Suppressor macrophage treated with lipopolysaccharide for 1 hour (primary cell): ENCODE measurements at places on chromosomes 7 and 10.
A peak's percentile ranks its signal among the peaks of the same experiment; 100 is the strongest.

DNA sequence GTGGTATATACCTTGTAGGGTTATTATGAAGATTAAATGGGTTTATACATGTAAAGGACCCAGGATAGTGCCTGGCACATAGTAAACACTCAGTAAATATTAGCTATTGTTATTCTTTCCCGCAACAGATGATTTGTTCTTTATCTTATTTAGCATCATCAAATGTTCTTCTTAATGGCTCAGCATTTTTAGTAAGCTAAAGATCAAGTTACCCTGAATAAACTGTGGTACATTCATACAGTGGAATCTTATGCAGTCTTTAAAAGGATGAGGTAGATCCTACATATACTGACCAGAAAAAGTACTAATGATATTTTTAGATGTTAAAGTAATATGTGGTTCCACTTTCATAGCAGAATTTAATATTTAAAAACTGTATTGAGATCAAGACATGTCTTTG lies 65.4 kb downstream of the ST7 start:
- DNase-seq: no peak

DNA sequence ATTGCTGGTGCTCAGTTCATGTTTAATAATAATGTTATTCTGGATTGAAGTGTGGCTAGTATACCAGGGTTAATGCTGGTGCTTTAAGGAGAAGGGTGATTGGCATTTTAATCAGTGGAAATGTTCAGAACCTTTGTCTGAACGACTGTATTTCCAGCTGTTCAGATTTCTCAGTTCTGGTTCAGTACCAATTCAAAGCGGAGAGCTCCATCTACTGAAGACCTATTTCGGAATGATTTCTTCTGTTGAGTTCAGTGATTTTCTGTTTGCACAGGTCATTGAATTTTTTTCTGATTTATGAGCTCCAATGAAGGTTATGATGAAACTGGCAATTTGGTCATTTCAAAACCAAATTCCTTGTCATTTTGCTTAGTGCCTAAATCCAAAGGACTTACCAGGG lies 160.1 kb downstream of the EXOC4 start:
- DNase-seq: no peak

DNA sequence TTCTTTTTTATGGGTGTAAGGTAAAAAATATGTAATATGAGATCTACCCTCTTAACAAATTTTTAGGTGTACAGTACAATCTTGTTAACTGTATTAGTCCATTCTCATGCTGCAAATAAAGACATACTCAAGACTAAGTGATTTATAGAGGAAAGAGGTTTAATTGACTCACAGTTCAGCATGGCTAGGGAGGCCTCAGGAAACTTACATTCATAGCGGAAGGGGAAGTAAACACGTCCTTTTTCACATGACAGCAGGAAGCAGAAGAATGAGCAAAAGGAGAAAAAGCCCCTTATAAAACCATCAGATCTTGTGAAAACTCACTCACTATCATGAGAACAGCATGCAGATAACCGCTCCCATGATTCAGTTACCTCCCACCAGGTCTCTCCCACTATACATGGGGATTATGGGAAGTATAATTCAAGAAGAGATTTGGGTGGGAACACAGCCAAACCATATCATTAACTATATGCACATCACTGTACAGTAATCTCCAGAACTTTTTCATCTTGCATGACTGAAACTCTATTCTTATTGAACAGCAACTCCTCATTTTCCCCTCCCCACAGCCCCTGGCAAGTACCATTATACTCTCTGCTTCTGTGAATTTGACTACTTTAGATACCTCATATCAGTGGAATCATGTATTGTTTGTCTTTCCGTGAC lies 127.4 kb downstream of the WNT2 start:
- peak; percentile 6 for DNase-seq

DNA sequence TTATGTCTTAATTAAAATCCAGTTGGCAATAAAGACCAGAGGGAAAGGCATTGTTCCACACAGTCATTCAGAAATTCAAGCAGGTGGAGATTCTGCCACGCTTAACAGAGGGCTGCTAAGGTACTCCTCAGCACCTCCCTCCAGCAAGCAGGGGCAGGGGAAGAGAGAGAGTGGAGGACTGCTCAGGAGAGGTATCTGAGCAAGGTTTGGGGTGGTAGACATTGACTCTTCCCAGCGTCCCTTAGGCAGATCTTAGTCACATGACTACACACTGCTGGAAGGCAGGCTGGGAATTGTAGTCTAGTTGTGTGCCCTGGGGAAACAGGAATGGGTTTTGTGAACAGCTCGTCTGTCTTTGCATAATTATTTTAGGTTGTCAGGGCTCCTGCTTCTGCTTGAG lies 181.6 kb downstream of the NPSR1 start:
- no peak for DNase-seq

DNA sequence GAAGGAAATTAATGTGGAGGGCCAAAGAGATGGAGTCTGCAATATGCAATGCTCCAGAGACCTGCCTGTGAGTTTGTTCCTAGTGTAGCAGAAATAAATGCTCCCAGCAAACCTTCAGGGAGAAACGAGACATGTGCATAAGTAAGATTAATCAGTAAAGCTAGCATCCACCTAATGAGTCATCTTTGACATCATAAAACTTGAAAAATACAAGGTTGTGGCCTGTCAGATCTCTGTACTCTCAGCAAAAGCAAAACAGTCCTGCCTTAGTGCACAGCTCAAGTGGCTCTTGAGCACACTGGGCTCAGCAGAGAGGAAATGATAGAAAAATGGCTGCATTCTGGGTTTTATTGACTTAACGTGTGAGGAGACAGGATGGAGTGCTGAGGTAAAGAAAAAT lies 32.5 kb upstream of the ERCC6 start:
- DNase-seq: no peak

- DNase-seq: no peak
Measured at GRCh38 chr10:125363791-125364190, 203.4 kb upstream of the CTBP2 start.

DNA sequence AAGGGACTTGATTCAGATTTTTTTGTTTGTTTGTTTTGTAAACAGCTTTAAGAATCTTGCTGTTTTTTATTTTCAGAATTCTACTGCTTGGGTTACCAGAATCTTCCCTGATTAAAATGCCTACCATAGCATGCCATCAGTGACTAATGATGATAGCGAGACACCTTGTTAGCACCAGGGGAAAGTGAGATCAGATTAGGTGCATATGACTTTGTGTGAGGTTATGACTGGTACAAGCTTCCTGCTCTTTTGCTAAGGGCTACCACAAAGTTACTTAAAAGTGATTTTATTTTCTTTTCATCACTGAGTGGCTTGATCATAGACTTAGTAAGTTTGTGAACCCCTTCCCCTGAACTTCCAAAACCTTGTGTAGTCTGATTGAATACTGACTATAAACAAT lies 93.5 kb downstream of the SND1 start:
- no peak for DNase-seq

DNA sequence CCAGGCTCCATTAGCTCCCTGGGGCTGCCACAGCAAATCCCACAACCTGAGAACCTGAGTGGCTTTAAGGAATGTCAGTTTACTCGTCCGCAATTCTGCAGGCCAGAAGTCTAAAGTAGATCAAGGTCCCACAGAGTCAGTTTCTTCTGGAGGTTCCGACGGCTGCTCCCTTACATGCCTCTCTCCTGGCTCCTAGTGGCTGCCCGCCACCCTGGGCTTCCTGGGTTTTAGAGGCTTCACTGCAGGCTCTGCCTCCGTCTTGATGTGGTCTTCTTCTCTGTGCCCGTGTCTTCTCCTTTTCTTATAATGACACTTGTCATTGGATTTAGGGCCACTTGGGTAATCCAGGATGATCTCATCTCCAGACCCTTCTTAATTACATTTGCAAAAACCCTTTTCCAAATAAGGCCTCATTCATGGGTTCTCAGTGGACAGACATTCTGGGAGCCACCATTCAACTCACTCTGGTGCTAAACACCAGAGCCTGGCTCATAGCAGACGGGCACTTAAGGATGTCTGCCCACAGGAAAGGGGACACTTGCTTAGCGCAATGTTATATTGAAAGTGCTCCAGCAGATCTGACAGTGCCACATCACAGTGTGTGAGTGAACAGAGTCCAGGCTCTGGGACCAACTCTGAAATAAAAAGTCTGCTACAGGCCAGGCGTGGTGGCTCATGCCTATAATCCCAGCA lies 77.6 kb downstream of the VWC2 start:
- DNase-seq: no peak

- DNase-seq: no peak
Measured at GRCh38 chr7:44306606-44307005, 18.8 kb downstream of the CAMK2B start.

DNA sequence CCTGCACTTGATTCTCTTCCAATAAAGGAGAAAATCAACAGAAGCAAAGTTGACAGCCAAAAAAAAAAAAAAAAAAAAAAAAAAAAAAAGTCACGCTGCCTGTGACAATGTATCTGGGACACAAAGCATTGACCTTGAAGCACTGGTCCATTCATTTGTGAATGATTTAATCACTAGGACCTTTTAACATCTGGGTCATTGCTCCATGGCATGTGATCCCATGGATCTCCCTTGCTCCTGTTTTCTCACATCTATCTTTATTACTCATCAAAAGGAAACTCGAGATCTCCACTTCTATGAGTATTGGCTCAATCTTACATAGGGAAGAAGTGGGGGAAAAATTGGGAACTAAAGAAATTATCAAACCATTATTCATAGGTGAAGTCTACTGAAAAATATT lies 89.6 kb upstream of the SMIM30 start:
- no peak for DNase-seq

GRCh38 chr7:102120666-102121195 lies 165.9 kb upstream of the SH2B2 start:
- peak; percentile 72 for DNase-seq

- DNase-seq: no peak
Measured at GRCh38 chr7:43666938-43667337, 62.4 kb downstream of the COA1 start.

- no peak for DNase-seq
Measured at GRCh38 chr7:44976040-44976745, 2.6 kb downstream of the MYO1G start.

DNA sequence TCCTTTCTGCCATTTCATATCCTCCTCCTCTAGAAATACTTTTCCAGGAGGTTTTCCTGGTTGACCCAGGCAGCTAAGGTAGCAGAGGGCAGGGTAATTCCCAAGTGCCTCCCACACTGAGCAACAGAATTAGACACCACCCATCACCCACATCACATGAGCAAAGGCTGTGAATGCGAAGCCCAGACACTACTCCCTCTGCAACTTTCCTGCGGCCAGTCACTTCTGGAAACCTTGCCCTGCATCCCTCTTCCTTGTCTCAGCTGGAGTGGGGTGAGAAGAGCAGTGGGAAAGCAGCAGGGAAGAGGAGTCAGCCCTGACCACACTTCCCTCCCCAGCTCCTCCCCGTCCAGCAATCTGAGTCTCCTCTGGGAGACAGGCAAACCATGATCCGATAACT lies 15.2 kb downstream of the TMEM176B start:
- DNase-seq: peak; percentile 78

- no peak for DNase-seq
Measured at GRCh38 chr7:138903859-138904435, 77.2 kb downstream of the KIAA1549 start.

DNA sequence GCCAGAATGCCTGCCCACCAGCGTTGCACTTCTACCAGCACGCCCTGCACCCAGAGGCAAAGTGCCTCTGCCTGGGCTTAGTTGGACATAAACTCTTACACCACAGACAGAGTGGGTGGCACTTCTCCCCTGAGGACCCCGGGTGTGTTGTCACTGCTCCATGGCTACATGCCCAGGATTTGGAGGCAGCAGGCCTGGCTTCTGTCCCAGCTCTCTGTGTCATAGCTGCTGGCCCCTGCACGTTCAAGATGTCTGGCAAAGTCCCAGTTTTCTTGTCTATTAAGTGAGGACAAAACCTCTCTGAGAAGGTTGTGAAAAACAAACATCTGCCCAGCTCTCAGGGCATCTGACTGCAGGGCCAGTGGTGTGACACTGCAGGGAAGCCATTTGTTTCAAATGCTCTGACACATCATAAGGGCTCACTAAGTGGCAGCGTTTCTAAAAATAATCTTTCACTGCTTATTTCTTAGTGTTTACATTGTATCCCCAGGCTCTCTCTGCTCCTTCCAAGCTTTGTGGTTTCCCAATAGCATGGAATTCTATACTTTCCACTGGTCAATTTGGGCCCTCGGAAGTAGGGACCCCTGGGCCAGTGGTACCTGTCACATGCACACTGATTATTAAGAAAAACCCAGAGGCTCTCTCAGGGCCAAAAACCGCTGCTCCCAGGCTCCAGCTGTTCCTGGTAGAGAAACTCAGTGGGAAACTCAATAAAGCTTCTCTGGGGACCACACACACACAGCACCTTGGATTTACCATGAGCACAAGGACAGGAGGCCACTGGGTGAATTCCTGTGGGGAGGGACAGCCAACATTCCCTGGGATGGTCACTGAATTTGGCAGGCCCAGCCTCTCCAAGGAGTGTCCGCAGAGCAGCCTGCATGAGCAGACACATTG lies 86.2 kb upstream of the ANLN start:
- peak; percentile 61 for DNase-seq

- DNase-seq: no peak
Measured at GRCh38 chr7:119660080-119660479, 612.9 kb upstream of the KCND2 start.

DNA sequence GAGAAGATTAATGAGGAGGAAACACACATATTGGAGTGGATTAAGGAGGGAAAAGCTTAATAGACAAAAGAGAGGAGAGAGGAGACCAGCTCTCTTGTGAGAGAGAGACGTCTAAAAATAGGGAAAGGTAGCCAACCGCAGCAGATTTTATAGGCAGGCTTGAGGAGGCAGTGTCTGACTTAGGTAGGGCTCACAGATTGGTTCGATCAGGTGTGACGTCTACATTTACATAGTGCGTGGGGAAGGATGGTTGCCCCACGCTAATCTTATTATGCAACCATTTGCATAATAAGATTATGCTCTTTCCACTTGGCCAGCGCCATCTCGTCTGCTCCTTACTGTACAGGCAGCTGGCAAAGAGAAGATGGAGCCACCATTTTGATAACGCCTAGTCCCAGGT lies 122.0 kb downstream of the MARCHF5 start:
- DNase-seq: no peak

DNA sequence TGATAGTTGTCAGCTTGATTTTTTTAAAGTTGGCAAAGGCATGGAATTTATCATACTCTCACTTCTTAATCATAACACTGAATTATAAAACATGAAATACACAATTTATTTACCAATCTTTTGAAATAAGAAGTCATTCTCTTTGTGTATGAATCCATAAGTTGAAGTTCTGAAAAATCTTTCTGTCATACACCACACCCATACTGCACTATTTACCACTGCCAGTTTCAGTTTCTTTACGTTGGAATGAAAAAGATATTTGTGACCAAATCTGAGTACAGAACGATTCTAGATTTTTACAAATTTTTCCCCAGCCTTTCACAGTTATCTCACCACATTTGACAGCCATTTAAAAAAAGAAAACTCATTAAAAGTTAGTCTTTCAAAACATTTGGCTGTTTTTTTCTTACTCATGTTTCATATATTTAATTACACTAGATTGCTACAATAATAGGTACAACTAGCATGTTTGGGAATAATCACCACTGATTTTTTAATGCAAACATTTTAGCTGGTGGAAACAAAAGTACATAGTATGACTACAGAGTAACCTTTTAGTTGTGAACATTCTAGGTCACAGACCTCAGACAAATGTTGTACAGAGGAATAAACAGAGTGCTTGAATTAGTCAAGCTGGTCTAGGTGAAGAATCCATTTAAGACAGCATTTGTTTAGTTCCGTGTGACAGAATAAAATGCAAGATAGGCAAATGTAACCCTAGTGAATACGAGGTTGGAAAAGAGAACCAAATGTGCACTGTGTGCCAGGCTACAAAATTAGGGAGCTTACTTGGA lies 185.0 kb upstream of the LRRN3 start:
- DNase-seq: no peak

- DNase-seq: no peak
Measured at GRCh38 chr10:96289218-96289910, 14.9 kb upstream of the DNTT start.
